ENCODE measurements at places on chromosomes 1 and 21. TPM values are rescaled to one million over a fixed set of nuclear protein-coding genes. Genes with fewer than 3 reads are reported as not detected.

The CRYBG2 gene
- polyA plus RNA-seq = not detected

The GBP1 gene
- 41.1 TPM for polyA plus RNA-seq

The UQCRHL gene
- 1.2 TPM for polyA plus RNA-seq

The NOS1AP gene
- not detected for polyA plus RNA-seq

The DYNLT5 gene
- not detected for polyA plus RNA-seq

The KCNN3 gene
- polyA plus RNA-seq = not detected

The TCP10L gene
- polyA plus RNA-seq = not detected

The OR10J1 gene
- polyA plus RNA-seq = not detected

The PTGS2 gene
- 0.14 TPM for polyA plus RNA-seq

The FLG2 gene
- not detected for polyA plus RNA-seq

The OR2T35 gene
- not detected for polyA plus RNA-seq

The ORC1 gene
- not detected for polyA plus RNA-seq

The VTCN1 gene
- polyA plus RNA-seq = not detected

The EVA1C gene
- 14.9 TPM for polyA plus RNA-seq

The LAMC2 gene
- not detected for polyA plus RNA-seq

The MX2 gene
- 49.6 TPM for polyA plus RNA-seq

The ATP1A2 gene
- not detected for polyA plus RNA-seq

The FGR gene
- polyA plus RNA-seq = 3.3 TPM
